ENCODE measurements at places on chromosomes 5 and 9.

DNA sequence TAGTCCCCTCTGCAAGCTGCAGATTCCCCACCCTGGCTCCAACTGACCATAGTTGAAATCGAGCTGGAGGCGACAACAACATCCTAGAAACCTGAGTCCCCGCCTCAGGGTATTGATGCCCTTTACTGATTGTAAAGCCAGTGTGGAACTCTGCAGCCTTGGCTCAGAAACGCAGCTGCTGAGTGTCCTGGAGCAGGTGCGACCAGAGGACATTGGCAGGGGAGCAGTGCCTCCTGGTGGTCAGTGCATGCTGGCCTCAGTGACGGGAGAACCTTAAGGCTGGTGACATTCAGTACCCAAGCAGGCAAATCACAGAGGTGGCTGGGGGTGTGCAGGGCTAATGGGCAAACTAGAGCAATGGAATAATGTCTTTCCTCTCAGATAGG is 20.4 kb upstream of the ZNF354B start:
- no peak overlapping the region for H3K4me3 ChIP-seq
- no peaks in the 10 kb centered on the region for H3K4me1 ChIP-seq
- H3K27me3 ChIP-seq, result no peaks in the 10 kb centered on the region
- H3K27ac ChIP-seq, result no peak overlapping the region
- no peaks in the 10 kb centered on the region for H3K36me3 ChIP-seq

DNA sequence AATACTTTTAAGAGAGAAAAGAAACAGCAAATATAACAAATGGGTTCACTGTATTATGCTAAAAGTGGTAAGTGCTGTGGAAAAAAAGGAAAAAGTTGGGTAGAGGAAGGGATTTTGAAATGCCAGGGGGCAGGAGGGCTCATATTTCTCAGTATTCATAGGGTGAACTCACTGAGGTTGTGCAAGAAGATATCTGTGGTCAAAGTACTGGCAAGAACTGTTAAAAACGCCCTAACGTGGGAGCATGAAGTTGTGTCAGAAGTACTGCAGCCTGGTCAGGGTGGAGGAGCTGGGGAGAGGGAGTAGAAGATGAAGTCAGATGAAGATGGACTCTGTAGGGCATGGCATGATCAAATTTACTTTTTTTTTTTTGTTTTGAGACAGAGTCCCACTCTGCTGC is 31.2 kb upstream of the SLC28A3 start:
- no peak overlapping the region for H3K4me3 ChIP-seq
- H3K27ac ChIP-seq, result no peak overlapping the region
- H3K4me1 ChIP-seq, result peaks cover 16% of the 10 kb centered on the region
- H3K36me3 ChIP-seq, result no peaks in the 10 kb centered on the region

GRCh38 chr5:133456933-133457402 is 155.4 kb downstream of the FSTL4 start:
- H3K27me3 ChIP-seq, result no peaks in the 10 kb centered on the region
- no peak overlapping the region for H3K4me3 ChIP-seq
- H3K27ac ChIP-seq, result no peak overlapping the region

DNA sequence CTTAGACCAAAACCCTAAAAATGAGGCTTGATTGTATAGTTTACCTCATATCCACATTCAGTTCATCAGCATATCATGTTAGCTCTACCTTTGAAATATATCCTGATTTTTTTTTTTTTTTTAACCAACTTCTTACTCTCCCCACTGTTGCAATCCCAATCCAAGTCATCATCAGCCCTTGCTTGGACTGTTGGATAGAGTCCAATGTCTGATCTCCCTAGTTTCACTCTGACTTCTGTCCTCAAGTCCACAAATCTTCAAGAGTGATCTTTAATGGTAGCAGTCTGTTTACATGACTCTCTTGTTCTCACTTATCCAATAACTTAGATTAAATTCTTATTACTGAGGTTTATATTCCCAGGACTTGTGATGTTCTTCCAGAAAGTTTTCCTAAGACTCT is 30.8 kb downstream of the NAA35 start:
- no peaks in the 10 kb centered on the region for H3K27me3 ChIP-seq
- no peaks in the 10 kb centered on the region for H3K4me1 ChIP-seq
- H3K36me3 ChIP-seq, result peaks cover 14% of the 10 kb centered on the region

GRCh38 chr9:98523231-98523901 is 185.4 kb downstream of the GABBR2 start:
- no peaks in the 10 kb centered on the region for H3K4me1 ChIP-seq
- H3K36me3 ChIP-seq, result no peaks in the 10 kb centered on the region
- H3K4me3 ChIP-seq, result no peak overlapping the region

DNA sequence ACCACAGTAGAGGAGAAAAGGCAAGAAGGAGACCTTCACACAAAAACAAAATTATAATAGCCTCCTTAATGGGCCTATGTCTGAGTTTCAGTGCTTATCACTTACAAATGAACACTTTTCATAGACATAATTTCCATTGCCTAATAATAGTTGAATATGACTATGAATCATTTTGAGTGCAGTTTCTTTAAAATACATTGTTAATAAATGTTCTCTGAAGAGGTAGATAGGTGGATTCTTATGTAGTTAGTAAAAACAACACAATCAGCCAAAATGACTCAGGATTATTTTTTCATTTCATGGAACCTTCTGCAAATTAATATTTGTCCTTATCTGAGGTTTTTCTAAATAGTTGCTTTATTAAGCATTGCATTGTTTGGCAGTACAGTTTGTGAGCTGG is 45.6 kb downstream of the DAPK1 start:
- no peak for DNase-seq
- no peak overlapping the region for H3K27ac ChIP-seq
- no peak overlapping the region for H3K4me3 ChIP-seq
- no peaks in the 10 kb centered on the region for H3K27me3 ChIP-seq
- H3K36me3 ChIP-seq, result no peaks in the 10 kb centered on the region

GRCh38 chr9:20925256-20926045 is 106.0 kb downstream of the HACD4 start:
- H3K36me3 ChIP-seq, result no peaks in the 10 kb centered on the region
- no peak overlapping the region for H3K27ac ChIP-seq
- H3K4me1 ChIP-seq, result no peaks in the 10 kb centered on the region

- no peak overlapping the region for H3K4me3 ChIP-seq
- H3K27ac ChIP-seq, result no peak overlapping the region
- H3K36me3 ChIP-seq, result no peaks in the 10 kb centered on the region
- H3K4me1 ChIP-seq, result no peaks in the 10 kb centered on the region
Measured at GRCh38 chr9:114694146-114694545, 12.2 kb upstream of the TEX48 start.

DNA sequence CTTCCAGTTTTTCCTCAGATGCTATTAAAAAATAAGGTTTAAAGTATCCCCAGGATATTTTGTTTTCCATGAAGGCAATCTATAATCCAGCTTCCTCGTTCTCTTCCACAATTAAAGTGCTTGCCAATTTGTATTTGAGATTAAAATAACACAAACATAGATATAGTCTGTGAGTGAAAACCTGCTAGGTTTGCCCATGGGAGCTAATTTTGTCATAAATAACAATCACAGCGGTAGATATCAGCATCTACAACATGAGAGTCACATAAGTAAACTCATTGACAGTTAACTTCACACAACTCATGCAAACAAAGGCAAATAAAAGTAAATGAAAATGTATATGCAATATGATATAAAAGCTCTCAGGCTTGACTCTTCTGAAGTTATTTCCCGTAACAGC is 29.2 kb upstream of the RASGRF2 start:
- H3K27ac ChIP-seq, result no peak overlapping the region
- peaks cover 5% of the 10 kb centered on the region for H3K4me1 ChIP-seq
- no peak for DNase-seq
- H3K4me3 ChIP-seq, result no peak overlapping the region
- no peaks in the 10 kb centered on the region for H3K36me3 ChIP-seq

GRCh38 chr5:168159425-168159824 is 132.0 kb upstream of the WWC1 start:
- no peak overlapping the region for H3K4me3 ChIP-seq
- no peak overlapping the region for H3K27ac ChIP-seq
- H3K27me3 ChIP-seq, result no peaks in the 10 kb centered on the region

GRCh38 chr5:52864371-52864770 is 76.7 kb downstream of the ITGA1 start:
- H3K27ac ChIP-seq, result no peak overlapping the region
- no peaks in the 10 kb centered on the region for H3K36me3 ChIP-seq
- no peak for DNase-seq
- no peak overlapping the region for H3K4me3 ChIP-seq

DNA sequence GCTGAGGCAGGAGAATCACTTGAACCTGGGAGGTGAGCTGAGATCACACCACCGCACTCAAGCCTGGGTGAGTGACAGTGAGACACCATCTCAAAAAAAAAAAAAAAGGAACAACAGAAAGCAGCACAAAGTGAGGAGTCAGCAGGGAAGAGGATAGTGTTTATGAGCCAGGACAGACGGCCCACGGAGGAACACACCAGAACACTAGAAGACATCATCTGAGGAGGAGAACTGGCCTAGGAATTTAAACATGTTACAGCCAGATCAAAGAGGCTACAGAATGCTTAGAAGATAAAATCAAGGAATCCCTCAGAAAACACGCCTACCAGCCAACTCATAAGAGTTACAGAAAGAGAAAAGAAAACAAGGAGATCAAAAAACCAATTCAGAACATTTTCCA is 12.2 kb downstream of the UBAC1 start:
- no peak for DNase-seq
- H3K4me3 ChIP-seq, result no peak overlapping the region
- H3K27me3 ChIP-seq, result no peaks in the 10 kb centered on the region
- no peaks in the 10 kb centered on the region for H3K36me3 ChIP-seq
- peaks cover 6% of the 10 kb centered on the region for H3K4me1 ChIP-seq

GRCh38 chr9:98326459-98327248 is 71.2 kb upstream of the TBC1D2 start:
- no peak overlapping the region for H3K27ac ChIP-seq
- H3K27me3 ChIP-seq, result no peaks in the 10 kb centered on the region
- no peaks in the 10 kb centered on the region for H3K4me1 ChIP-seq
- H3K36me3 ChIP-seq, result no peaks in the 10 kb centered on the region

DNA sequence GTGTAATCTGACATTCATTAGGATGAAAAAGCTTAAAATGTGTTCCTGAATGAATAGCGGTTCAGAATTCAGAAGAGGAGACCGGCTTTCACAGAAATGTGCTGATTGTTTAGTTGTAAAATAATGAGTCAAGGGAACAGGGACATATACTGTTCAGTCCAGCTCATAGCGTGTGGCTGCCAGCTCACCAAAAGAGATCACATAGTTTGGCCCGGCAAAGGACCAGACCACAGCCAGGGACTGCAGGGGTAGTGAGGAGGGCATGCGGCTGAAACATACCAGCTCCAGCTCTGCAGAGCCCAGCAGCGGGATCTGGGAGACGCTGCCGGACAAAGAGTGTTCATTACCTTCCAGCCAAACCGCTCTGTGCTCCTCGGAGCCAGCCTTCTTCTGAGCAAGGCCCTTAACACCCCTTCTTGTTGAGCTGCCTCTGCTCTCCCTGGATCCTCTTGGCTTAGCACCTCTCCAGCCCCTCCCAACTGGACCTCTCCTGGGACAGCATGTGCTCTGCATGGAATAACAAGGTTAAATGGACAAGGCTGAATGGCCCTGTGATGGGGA is 116.8 kb upstream of the CNTLN start:
- no peak overlapping the region for H3K4me3 ChIP-seq
- no peaks in the 10 kb centered on the region for H3K4me1 ChIP-seq

GRCh38 chr9:128580731-128581130 is 28.3 kb downstream of the SPTAN1 start:
- no peak overlapping the region for H3K27ac ChIP-seq
- no peaks in the 10 kb centered on the region for H3K4me1 ChIP-seq
- H3K27me3 ChIP-seq, result no peaks in the 10 kb centered on the region
- no peak overlapping the region for H3K4me3 ChIP-seq
- H3K36me3 ChIP-seq, result peaks cover 27% of the 10 kb centered on the region

GRCh38 chr5:52922384-52922783 is 66.8 kb upstream of the ITGA2 start:
- H3K4me1 ChIP-seq, result no peaks in the 10 kb centered on the region
- H3K27ac ChIP-seq, result no peak overlapping the region
- no peak overlapping the region for H3K4me3 ChIP-seq
- H3K36me3 ChIP-seq, result no peaks in the 10 kb centered on the region
- H3K27me3 ChIP-seq, result no peaks in the 10 kb centered on the region

GRCh38 chr5:448061-448765 is 5.2 kb downstream of the EXOC3 start:
- H3K36me3 ChIP-seq, result peaks cover 11% of the 10 kb centered on the region
- H3K4me1 ChIP-seq, result peaks cover 6% of the 10 kb centered on the region
- DNase-seq, result no peak
- no peak overlapping the region for H3K4me3 ChIP-seq
- H3K27ac ChIP-seq, result no peak overlapping the region
- no peaks in the 10 kb centered on the region for H3K27me3 ChIP-seq

DNA sequence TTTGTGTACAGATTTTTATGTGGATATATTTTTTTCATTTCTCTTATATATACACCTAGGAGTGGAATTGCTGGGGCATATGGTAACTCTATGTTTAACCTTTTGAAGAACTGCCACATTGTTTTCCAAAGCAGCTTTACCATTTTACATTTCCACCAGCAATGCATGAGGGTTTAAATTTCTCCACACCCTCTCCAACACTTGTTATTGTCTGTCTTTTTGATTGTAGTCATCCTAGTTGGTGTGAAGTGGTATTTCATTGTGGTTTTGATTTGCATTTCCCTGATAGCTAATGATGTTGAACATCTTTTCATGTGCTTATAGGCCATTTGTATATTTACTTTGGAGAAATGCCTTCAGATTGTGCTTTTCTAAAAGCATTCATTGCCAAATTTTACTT is 39.1 kb downstream of the YTHDC2 start:
- peaks cover 6% of the 10 kb centered on the region for H3K36me3 ChIP-seq
- H3K4me3 ChIP-seq, result no peak overlapping the region
- peaks cover 7% of the 10 kb centered on the region for H3K4me1 ChIP-seq
- H3K27me3 ChIP-seq, result no peaks in the 10 kb centered on the region
- no peak for DNase-seq

GRCh38 chr5:90297045-90297764 is 112.4 kb downstream of the CETN3 start:
- H3K4me3 ChIP-seq, result no peak overlapping the region
- H3K36me3 ChIP-seq, result no peaks in the 10 kb centered on the region
- no peaks in the 10 kb centered on the region for H3K27me3 ChIP-seq
- DNase-seq, result peak; percentile 16

GRCh38 chr5:178453224-178453623 is 137.0 kb downstream of the COL23A1 start:
- no peaks in the 10 kb centered on the region for H3K4me1 ChIP-seq
- H3K4me3 ChIP-seq, result no peak overlapping the region
- no peak overlapping the region for H3K27ac ChIP-seq
- no peaks in the 10 kb centered on the region for H3K36me3 ChIP-seq
- H3K27me3 ChIP-seq, result no peaks in the 10 kb centered on the region

GRCh38 chr5:95460665-95461064 is 69.5 kb downstream of the FAM81B start:
- peaks cover 16% of the 10 kb centered on the region for H3K36me3 ChIP-seq
- no peak for DNase-seq
- no peaks in the 10 kb centered on the region for H3K4me1 ChIP-seq
- H3K4me3 ChIP-seq, result no peak overlapping the region

- H3K27ac ChIP-seq, result peak overlapping the region; percentile 74
- H3K4me1 ChIP-seq, result peaks cover 52% of the 10 kb centered on the region
- H3K36me3 ChIP-seq, result no peaks in the 10 kb centered on the region
- no peaks in the 10 kb centered on the region for H3K27me3 ChIP-seq
- DNase-seq, result no peak
Measured at GRCh38 chr5:107619781-107620180, 51.0 kb downstream of the EFNA5 start.
